AML-193 (cell line): ENCODE measurements at places on chromosomes 5 and 9.

- DNase-seq: no peak
These were observed 35.1 kb downstream of the CEMIP2 start for GRCh38 chr9:71733176-71733575.

DNA sequence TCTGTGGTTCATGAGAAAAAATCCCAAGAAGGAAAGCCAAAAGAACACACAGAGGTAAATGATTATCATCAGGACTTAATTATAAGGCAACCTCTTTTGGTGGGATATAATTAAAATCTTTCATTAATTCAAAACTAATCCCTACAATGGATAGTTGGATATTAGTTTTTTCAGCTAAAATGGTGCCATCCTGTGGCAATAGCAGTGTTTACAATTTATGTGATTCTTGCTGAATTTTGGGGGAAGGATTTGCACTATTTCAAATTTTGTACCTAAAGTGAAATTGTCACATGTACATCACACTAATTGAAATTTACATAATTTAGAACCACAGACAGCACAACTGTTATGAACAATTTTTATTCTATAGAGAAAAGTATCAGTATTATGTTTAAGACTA, 67.0 kb downstream of the CAST start:
- DNase-seq: no peak

- no peak for DNase-seq
These were observed 591.7 kb downstream of the CSNK1G3 start for GRCh38 chr5:124103671-124104070.

GRCh38 chr5:55855509-55855908, 4.4 kb downstream of the IL31RA start:
- no peak for DNase-seq

GRCh38 chr9:88308831-88309560, 79.2 kb upstream of the SPIN1 start:
- DNase-seq: no peak

DNA sequence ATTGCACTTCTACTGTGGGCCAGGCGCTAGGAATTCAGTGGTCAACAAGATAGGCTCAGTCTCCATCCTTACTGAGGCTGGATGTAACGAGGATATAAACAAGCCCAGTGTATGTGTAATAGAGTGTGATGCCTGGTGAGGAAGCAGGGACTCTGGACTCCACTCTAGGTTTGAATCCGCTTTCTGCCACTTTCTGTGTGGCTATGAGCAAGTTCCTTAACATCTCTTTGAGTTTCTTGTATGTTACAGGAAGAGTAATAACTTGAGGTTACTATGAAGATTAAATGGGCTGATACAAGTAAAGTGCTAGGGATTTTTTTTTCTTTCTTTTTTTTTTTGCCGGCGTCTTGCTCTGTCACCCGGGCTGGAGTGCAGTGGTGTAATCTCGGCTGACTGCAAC, 12.4 kb downstream of the DOCK2 start:
- DNase-seq: no peak

DNA sequence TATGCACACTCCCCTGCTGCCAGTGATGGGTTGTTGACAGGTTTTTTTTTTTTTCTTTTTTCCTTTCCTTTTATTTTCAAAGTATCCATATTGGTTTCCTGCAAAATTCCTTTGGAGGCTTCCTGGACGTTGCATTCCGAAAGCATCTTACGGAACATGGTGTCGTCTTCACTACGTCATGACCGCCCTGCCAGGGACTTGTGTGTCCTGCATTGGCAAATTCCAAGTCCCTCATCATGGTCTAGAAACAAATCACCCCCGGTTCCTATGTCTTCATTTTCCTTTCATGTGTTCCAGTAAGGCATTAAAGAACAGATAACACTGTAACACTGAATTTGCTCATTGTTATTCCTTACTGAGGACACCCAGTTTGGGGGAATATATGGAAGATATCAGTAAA, 35.0 kb upstream of the ADAMTSL1 start:
- DNase-seq: no peak

GRCh38 chr5:4295663-4296339, 700.2 kb downstream of the IRX1 start:
- DNase-seq: no peak

DNA sequence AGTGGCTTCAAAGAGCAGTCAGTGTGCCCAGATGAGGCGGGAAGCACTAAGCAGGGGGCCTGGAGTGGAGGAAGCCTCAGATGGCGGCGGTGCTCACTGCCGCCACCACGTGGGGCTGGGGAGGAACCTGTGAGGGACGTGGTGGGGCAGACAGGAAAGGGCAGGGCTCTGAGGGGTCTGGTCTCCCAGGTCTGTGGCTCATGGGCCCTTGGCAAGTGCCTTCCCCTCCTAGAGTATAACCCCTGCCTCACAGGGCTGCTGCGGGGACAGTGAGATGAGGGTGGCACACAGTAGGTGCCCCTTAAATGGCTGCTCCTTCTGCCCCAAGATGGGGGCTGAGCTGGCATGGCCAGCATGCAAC, 26.6 kb downstream of the NR5A1 start:
- no peak for DNase-seq

GRCh38 chr5:149400304-149400703, 21.2 kb upstream of the IL17B start:
- DNase-seq: no peak

GRCh38 chr5:82115858-82116257, 144.0 kb downstream of the ATG10 start:
- no peak for DNase-seq
